IMR-90 (cell line): ENCODE measurements at places on chromosomes 4 and X.

- no peak for DNase-seq
Measured at GRCh38 chrX:2370456-2370855, 130.3 kb downstream of the DHRSX start.

DNA sequence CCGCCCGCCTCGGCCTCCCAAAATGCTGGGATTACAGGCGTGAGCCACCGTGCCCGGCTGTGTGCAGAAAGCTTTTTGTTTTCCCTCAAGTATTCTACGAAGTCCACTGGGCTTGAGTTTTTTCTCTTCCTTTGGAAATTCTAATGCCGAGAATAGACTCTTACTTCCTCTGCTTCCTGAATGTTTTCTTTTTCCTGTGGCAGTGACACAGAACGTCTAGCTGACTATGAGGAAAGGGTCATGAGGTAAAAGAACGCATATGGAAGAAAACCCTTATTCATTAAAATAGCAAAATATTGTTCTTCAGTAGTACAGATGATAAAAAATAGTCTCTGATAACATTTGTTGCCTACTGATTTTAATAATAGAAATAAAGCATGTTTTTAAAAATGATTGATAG, 4.9 kb upstream of the SLC25A4 start:
- DNase-seq = no peak

DNA sequence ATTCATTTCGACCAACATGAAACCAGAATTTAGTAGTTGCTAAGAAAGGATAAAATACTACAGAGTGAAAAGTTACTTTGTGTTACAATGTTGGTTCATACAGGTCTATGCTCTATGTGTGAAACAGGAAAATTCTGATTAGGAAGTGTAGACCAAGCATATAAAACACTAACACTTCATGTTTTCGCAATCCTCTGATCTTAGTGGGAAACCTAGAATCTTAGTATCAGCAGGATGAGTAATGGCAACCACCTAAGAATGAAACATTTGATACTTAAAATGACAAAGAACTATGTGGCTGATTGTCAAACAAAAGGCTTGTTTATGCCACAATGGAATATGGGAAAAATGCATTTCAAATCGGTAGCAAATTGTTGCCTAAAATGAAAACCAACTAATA, 116.1 kb downstream of the AMMECR1 start:
- DNase-seq = no peak

DNA sequence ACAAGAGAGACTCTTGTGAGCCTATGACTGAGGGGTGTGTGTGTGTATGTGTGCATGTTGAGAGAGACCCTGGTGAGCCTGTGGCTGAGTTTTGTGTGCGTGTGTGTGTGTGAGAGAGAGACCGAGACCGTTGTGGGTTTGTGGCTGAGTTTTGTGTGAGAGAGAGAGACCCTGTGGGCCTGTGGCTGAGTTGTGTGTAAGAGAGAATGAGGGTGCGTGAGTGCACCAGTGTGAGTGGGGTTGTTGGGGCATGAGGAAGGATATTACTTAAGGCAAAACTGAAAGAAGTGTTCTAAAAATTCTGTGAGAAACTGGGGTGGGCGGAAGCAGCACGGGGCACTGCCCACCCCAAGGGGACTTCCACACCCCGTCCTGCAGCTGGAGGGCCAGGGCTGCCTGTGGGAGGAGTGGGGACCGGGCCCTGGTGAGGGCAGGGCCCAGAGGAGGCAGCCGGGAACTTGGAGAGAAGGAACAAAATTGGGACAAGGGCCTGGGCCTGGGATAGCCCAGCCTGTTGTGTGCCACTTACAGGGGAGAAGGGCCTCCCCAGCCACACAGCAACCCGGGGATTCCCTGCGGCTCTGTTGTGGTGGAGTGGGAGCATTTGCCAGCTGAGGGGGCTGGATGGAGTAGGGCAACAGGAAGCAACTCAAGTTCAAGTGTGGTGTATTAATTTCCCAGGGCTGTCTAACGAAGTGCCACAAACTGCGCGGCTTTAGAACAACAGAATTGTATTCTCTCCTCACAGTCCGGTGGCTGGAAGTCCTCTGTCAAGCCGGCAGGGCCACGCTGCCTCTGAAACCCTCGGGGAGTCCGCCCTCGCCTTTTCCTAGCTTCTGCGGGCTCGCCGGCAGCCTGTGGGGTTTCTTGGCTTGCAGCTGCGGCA, 22.1 kb downstream of the TMEM131L start:
- peak; percentile 53 for DNase-seq
